ENCODE measurements at places on chromosomes 7 and 10.

- no peak for DNase-seq
These were observed 32.2 kb upstream of the GLI3 start for GRCh38 chr7:42269161-42269560.

- DNase-seq = no peak
These were observed 27.2 kb upstream of the MNX1 start for GRCh38 chr7:157037635-157038034.

DNA sequence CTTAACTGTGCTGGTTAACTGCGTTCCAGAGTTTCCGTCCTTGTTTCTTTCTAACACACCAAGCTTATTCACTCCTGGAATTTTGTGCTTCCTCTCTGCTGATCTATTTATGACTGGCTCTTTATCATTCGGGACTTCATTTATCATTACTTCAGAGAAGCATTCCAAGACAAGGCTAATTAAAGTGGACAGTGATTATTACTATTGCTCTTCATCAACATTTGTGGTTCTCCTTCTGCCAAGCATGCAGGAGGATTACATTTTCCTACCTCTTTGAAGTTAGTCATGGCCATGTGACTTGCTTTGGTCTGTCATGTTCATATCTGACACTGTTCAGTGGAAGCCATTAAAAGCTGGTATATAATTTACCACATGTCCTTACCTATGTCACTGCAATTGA is 172.4 kb upstream of the AGR3 start:
- no peak for DNase-seq

GRCh38 chr7:50768485-50769474 is 13.9 kb downstream of the GRB10 start:
- DNase-seq = no peak

DNA sequence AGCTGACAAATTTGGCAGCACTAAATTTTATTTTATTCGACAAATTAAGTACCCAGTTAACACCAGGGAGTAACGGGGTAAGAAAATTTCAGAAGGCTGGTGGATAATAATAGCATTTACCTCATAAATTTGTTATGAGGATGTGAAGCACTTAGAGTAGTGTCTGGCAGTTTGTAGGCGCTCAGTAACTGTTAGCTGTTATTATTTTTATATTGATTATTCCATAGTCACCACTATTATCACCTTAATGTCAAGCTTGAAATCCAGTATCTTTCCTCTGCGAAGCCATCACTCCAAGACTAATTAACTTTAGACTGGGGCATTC is 563 bp upstream of the COA1 start:
- DNase-seq = no peak

DNA sequence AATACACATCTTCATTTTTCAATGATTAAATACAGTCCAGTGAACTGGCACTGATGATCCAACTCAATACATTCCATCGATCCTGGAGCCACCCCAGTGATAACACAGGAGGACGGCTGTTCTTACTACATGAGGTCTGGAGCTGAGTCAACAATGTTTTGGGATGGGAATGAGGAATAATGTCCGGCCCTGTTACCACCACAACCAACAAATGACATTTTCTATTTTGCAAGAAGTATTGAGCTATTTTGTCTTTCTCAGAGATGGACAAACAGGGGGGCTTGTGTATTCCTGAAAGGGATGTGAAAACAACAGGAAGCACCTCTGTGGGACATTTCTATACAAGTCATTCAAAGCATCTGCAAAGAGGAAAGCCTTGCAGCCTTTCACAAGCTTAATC is 249.2 kb downstream of the PARD3 start:
- no peak for DNase-seq

DNA sequence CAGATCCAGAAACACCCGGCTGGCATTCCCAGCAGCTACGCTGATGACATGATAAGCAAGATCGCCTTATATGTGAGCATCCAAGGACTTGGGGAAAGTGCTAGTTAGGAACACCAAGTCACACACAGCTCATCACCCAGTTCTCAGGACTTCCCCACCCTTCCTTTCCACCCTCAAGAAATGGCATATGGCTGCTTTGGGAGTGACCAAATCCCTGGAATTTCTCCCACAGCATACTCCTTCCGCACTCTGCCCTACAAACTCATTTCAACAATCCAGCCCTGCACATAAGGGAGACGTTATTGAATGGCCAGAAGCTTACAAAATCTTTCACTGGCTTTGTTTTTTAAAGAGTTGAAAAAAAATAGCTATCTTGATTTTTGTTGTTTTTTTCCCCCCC is 4.2 kb downstream of the ITIH5 start:
- DNase-seq = no peak

GRCh38 chr7:157928808-157929425 is 592.1 kb downstream of the DNAJB6 start:
- no peak for DNase-seq

DNA sequence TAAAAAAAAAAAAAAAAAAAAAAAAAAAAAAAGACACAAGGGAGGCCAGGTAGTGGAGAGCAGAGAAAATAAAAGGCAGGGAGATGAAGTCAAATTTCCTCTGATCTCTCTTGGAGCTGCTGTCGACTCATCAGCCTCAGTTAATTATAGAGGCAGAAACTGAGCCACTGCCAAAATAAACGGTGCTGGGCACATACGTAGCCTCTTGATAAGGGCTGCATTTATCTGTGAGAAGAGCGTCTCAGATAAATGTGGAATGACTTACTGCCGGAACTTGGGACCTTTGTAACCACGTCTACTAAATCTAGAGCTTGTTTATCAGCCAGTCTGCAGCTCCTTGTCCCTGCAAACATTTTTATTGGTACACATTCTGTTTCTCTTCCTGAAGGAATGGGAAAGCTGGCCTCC is 162.3 kb downstream of the BAMBI start:
- DNase-seq = no peak

DNA sequence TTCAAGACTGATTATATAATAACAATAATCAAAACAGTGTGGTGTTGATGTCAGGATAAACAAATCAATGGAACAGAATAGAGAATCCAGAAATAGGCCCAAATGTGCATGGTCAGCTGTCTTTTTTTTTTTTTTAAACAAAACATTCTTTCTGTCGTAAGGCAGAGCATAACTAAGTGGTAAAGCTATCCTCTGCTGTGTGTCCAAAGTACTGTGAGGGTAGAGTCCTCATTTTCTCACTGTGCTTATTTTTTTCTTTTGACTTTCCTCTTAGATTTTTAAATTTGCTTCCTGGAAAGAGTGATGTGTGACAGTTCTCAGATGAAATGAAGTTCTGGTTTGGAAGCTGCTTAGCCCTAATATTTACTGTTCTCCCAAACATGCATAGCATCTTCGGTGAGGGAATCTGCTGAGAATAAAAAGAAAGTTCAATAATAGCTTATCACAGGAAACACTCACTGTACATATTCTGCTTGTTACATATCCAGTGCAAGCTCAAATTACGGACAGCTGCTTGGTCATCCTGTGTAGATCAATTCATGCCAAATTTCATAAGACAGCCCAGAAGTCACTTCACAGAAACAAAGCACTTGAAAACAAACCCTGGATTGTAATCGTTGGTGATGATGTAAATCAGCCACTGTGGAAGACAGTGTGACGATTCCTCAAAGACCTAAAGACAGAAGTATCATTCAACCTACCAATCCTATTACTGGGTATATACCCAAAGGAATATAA is 423.9 kb downstream of the NEBL start:
- no peak for DNase-seq

- DNase-seq = no peak
These were observed 143.3 kb upstream of the PLPP4 start for GRCh38 chr10:120313715-120314114.

- DNase-seq = no peak
These were observed 20.0 kb upstream of the UCN3 start for GRCh38 chr10:5344746-5345145.

DNA sequence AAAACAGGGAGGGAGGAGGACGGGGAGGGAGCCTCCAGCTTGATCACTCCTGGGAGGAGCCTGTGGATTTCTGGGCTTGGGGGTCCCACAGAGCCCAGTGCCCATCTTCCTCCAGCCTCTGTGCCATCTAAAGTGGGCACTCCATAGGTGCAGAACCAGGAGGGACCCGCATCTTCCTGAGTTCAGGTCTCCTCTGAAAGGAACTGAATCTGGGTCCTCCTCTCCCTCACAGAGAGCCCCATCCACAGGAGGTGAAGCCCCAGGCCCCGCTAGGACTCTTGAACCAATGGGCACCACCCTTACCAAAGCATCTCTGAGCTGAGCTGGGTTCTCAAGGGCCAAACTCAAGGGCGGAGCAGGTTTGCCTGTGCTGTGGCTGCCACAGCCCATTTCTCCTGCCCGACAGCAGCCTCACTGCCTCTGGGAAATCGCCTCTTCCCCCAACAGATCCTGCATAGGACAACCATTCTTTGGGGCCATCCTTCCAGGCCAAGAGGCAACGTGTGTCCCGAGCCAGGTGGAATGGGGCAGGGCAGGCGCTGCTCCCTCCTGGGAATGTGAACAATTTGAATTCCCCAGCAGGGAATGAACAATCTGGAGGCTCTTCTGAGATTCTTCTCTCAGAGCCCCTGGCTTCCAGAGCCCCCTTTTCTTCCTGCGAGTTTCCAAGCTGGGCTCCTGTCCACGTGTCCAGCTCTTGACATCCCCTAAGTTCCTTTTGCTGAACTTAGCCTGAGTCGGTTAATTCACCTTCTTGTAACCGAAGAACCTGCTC is 411.0 kb upstream of the FOXK1 start:
- no peak for DNase-seq

GRCh38 chr7:98662289-98662688 is 45.2 kb downstream of the NPTX2 start:
- no peak for DNase-seq

DNA sequence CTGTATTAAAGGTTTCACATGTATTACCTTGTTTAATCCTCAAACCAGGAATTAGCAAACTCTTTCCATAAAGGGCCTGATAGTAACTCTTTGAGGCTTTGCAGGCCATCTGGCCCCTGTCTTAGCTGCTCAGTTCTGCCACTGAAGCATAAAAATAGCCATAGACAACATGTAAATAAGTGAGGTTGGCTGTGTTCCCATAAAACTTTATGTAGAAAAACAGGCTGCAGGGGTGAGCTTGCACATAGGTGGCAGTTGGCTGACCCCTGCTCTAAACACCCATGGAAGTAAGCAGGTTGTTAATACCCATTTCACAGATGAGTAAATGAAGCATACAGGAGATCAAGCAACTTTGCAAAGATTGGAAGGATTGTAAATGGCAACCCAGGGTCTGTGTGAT is 1279.2 kb upstream of the AUTS2 start:
- DNase-seq = no peak

DNA sequence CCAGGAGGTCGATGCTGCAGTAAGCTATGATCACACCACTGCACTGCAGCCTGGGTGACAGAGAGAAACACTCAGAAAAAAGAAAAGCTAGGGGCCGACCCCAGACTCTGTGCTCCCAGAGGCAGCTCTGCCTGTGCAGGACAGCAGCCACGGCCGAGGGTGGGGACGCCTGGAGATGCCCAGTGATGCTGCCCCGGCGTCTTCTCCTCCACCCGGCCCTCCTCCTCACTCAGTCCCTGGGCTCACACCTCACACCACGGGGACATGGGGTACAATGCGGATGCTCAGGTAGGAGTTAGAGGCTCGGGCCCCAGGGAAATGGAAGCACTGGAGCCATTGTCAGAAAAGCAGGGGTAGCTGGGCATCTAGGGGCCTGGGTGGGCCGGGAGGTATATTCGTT is 46.3 kb upstream of the ELFN1 start:
- DNase-seq = no peak

DNA sequence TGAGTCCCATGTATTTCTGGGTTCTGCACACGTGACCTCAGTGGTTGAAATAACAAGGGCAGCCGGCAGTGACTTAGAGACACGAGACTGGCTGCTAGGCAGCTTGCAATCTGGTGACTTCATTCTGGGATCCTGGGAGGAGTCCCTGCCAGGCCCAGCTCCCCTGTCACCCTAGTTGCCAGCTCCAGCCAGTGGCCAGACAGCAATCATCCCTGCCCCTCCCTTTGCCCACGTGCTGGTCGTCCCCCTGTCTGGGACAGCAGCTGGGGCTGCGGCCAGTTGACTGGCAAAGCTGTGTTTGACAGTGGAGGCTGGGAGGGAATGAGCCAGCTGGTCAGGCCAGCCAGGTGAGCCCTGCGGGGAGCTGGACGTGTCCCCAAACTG is 30.0 kb downstream of the ADGRA1 start:
- no peak for DNase-seq

DNA sequence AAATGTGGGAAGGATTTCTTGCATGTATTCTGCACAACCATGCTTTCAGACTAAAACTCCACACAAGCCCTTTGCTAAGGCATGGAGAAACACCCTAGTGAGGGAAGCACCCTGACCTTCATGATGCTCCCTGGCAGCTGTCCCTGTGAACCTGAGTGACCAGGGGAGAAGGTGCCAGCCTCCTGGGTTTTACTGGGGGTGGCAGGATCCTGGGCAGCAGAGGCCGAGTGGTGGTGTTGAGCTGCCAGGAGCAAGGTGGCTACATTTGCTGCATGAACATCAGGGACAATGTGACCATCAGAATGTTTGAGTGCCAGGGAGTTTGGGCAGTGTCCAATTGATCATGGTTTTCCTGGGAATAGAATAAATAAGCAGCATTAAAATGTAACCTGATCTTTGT is 437.9 kb downstream of the TCERG1L start:
- no peak for DNase-seq

GRCh38 chr7:66146701-66147100 is 32.1 kb downstream of the CRCP start:
- DNase-seq = no peak

- no peak for DNase-seq
These were observed 119.3 kb downstream of the CUX1 start for GRCh38 chr7:101936611-101937231.

GRCh38 chr10:78915190-78915518 is 153.6 kb upstream of the ZMIZ1 start:
- DNase-seq = no peak

GRCh38 chr7:6451224-6451705 is 3.5 kb upstream of the DAGLB start:
- DNase-seq = no peak

GRCh38 chr10:108736111-108736510 is 1187.2 kb downstream of the XPNPEP1 start:
- no peak for DNase-seq

GRCh38 chr10:84908491-84908890 is 580.1 kb downstream of the CCSER2 start:
- DNase-seq = no peak

- DNase-seq = no peak
These were observed 31.0 kb downstream of the AMZ1 start for GRCh38 chr7:2719007-2719406.

- DNase-seq = no peak
These were observed 32.7 kb downstream of the VWA2 start for GRCh38 chr10:114271779-114272167.

- DNase-seq = no peak
These were observed 79.2 kb downstream of the ZMIZ1 start for GRCh38 chr10:79147796-79148451.

DNA sequence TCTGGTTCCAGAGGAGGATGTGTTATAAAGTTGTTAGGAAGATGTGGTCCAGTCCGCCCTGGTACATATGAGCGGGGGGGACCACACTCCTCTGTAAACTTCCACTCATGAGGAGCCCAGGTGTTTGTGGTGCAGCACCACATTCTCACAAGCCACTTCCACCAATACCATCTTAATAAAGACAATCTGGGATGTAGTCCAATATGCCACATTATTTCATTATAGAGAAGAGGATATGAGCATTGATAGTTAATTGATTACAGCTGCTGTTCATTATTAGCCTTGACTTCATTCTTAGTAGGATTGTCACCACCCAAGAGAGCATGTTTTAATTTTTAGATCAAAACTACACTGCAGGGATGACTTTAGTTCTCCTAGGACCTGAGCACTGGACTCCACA is 40.5 kb downstream of the ERCC6 start:
- DNase-seq = no peak

- DNase-seq = no peak
These were observed 77.1 kb downstream of the CARD11 start for GRCh38 chr7:2966466-2967078.

GRCh38 chr7:40077849-40078248 is 56.6 kb downstream of the MPLKIP start:
- no peak for DNase-seq

Data from stimulated activated CD8-positive, alpha-beta memory T cell treated with anti-CD3 and anti-CD28 coated beads, Interleukin-15, amount 100 ng/mL, for 24 hours (primary cell).